ENCODE measurements at places on chromosomes 16 and 17.

DNA sequence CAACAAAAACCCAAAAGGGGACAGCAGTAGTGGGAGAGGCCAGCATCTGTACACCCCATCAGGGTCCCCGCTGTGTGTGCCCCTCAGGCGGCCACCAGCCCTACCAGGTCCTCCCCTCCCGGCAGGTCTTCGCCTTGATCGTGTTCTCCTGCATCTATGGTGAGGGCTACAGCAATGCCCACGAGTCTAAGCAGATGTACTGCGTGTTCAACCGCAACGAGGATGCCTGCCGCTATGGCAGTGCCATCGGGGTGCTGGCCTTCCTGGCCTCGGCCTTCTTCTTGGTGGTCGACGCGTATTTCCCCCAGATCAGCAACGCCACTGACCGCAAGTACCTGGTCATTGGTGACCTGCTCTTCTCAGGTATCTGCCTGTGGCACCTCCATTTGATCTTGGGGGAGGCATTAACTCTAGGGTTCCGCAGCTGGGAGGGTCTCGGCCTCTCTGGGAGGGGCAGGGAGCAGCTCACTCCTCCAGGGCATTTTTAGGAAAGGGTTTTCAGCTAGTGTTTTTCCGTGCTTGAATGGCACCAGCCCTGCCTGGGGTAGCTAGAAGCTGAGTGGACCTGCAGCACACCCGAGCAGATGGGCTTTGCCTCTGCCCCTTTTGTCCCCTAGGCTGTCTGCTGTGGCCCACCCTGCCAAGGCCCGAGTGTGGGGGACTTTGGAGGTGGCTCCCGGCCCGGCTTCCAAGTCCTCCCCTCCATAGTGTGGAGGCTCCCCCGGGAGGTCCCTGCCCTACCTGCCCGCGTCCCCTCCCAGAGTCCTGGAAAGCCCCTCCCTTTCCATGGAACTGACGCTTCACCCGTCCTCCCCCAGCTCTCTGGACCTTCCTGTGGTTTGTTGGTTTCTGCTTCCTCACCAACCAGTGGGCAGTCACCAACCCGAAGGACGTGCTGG lies 2.6 kb downstream of the SYNGR2 start:
- no peak for DNase-seq
- peaks cover 68% of the 10 kb centered on the region for H3K4me1 ChIP-seq
- H3K36me3 ChIP-seq: peaks cover 51% of the 10 kb centered on the region
- no peak overlapping the region for H3K27ac ChIP-seq
- no peaks in the 10 kb centered on the region for H3K27me3 ChIP-seq

DNA sequence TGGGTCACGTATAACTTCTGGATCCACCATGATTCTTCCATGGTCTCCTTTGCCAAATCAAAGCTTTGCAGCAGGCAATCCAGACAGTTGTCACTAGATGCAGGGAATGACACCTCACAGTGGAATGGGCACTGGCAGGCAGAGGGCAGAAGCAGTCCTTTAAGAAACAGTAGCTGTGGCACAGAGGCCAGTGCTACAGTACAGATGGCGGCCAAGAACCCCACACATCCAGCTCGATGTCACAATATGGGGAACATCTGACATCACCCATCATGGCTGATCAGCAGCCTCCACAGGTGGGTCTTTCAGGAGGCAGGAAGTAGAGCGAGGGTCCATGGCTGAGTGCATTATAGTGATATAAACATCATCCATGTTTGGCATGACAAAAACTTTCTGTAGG lies 18.8 kb upstream of the ERN1 start:
- no peak overlapping the region for H3K4me3 ChIP-seq
- no peak overlapping the region for H3K27ac ChIP-seq
- H3K27me3 ChIP-seq: no peaks in the 10 kb centered on the region
- H3K36me3 ChIP-seq: peaks cover 40% of the 10 kb centered on the region

DNA sequence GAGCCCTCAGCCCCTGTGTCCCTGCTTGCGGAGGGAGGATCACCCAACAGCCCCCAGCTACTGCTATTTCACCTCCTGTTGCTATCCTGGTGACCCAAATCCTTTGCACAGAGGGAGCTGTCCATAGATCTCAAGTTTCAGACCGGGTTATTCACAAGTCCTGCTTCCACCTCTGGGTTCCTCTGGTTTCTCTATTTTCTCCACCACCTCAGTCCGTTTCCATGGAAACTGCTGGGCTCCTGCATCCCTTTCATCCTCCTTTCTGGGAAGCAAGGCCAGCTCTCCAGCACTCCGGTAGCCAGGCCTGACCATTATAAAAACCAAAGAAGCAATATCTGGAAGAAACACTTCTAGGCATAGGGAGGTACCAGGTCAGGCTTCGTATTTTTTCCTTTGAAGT lies 4.8 kb upstream of the CALB2 start:
- no peaks in the 10 kb centered on the region for H3K36me3 ChIP-seq
- H3K27me3 ChIP-seq: peaks cover 16% of the 10 kb centered on the region
- DNase-seq: no peak
- no peak overlapping the region for H3K27ac ChIP-seq
- no peak overlapping the region for H3K4me3 ChIP-seq

DNA sequence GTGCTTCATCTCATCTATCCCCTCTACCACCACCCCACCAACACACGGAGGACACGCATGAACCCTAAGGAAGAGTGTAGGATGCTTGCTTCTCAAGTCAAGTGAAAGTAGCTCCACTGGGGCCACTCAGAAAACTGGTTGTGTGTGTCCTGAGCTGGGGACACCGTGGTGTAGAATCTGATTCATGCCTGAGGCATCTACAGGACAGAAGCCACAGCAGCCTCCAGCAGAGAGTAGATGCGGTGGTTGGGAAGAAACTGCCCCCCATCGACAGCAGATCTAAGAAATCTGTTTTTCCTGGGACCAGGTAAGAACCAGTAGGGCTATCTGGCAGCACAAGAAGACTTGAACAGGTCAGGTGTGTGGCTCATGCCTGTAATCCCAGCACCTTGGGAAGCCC lies 51.9 kb upstream of the HLF start:
- DNase-seq: no peak
- H3K4me3 ChIP-seq: no peak overlapping the region
- H3K36me3 ChIP-seq: no peaks in the 10 kb centered on the region
- H3K27me3 ChIP-seq: no peaks in the 10 kb centered on the region

GRCh38 chr16:86990451-86990850 lies 326.7 kb downstream of the C16orf95 start:
- H3K27ac ChIP-seq: no peak overlapping the region
- no peaks in the 10 kb centered on the region for H3K4me1 ChIP-seq
- DNase-seq: no peak

- H3K36me3 ChIP-seq: no peaks in the 10 kb centered on the region
- H3K4me3 ChIP-seq: no peak overlapping the region
- no peak for DNase-seq
- H3K27ac ChIP-seq: no peak overlapping the region
- H3K27me3 ChIP-seq: no peaks in the 10 kb centered on the region
- H3K4me1 ChIP-seq: no peaks in the 10 kb centered on the region
Observed at GRCh38 chr16:76265434-76266045, 11.7 kb upstream of the CNTNAP4 start.

- no peak overlapping the region for H3K4me3 ChIP-seq
- peaks cover 8% of the 10 kb centered on the region for H3K4me1 ChIP-seq
- DNase-seq: peak; percentile 48
- no peaks in the 10 kb centered on the region for H3K36me3 ChIP-seq
Observed at GRCh38 chr17:9228408-9229159, 207.3 kb downstream of the NTN1 start.

- no peaks in the 10 kb centered on the region for H3K27me3 ChIP-seq
- H3K4me1 ChIP-seq: no peaks in the 10 kb centered on the region
- H3K27ac ChIP-seq: no peak overlapping the region
- DNase-seq: no peak
- no peaks in the 10 kb centered on the region for H3K36me3 ChIP-seq
Observed at GRCh38 chr17:71919896-71920295, 200.9 kb upstream of the SOX9 start.

DNA sequence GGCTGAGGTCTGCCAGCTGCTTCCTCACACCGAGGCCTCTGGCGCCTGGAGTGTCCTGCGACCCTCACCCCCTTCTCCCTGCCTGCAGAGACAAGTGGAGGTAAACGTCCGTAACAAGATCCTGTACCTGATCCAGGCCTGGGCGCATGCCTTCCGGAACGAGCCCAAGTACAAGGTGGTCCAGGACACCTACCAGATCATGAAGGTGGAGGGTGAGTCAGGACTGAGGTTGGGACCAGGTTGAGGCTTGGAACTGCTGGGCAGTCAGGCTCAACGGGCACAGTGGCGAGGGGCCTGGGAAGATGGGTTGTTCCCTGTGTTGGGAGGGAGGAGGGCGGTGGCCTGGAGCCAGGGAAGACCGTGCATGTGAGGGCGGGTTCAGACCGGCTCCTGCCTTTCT lies 4.8 kb downstream of the HGS start:
- H3K27ac ChIP-seq: no peak overlapping the region
- H3K27me3 ChIP-seq: no peaks in the 10 kb centered on the region
- H3K4me1 ChIP-seq: peaks cover 14% of the 10 kb centered on the region
- no peak overlapping the region for H3K4me3 ChIP-seq
- peaks cover 78% of the 10 kb centered on the region for H3K36me3 ChIP-seq
- DNase-seq: no peak

- no peaks in the 10 kb centered on the region for H3K27me3 ChIP-seq
- no peak overlapping the region for H3K4me3 ChIP-seq
- H3K4me1 ChIP-seq: no peaks in the 10 kb centered on the region
Observed at GRCh38 chr17:5870231-5870953, 199.8 kb upstream of the WSCD1 start.

DNA sequence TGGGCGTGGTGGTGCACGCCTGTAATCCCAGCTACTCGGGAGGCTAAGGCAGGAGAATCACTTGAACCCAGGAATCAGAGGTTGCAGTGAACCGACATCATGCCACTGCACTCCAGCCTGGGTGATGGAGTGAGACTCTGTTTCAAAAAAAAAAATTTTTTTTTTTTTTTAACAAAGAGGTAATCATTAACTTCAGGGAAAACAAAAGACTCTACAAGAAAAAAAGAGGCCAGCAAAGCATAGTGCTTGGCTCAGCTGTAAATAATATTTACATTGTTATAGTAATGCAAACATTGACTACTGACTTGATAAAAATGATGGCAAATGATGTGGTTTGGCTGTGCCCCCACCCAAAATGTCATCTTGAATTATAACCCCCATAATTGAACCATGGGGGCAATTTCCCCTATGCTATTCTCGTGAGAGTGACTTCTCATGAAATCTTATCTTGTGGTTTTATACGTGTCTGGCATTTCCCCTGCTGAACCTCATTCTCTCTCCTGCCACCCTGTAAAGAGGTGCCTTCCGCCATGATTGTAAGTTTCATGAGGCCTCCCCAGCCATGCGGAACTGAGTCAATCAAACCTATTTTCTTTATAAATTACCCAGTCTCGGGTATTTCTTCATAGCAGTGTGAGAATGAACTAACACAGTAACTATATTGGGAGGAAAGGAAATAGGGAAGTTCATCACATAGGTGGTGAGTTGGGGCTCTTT lies 12.7 kb upstream of the SSTR2 start:
- no peak overlapping the region for H3K4me3 ChIP-seq
- no peaks in the 10 kb centered on the region for H3K27me3 ChIP-seq
- peak overlapping the region; percentile 21 for H3K27ac ChIP-seq
- peaks cover 15% of the 10 kb centered on the region for H3K4me1 ChIP-seq
- H3K36me3 ChIP-seq: no peaks in the 10 kb centered on the region

- no peaks in the 10 kb centered on the region for H3K36me3 ChIP-seq
- no peaks in the 10 kb centered on the region for H3K4me1 ChIP-seq
- H3K27me3 ChIP-seq: no peaks in the 10 kb centered on the region
Observed at GRCh38 chr16:77590707-77591106, 131.6 kb upstream of the NUDT7 start.

- H3K27ac ChIP-seq: no peak overlapping the region
- no peaks in the 10 kb centered on the region for H3K36me3 ChIP-seq
- H3K4me3 ChIP-seq: no peak overlapping the region
- no peaks in the 10 kb centered on the region for H3K27me3 ChIP-seq
Observed at GRCh38 chr16:81816793-81817210, 37.7 kb downstream of the PLCG2 start.

- peaks cover 31% of the 10 kb centered on the region for H3K27me3 ChIP-seq
- H3K36me3 ChIP-seq: no peaks in the 10 kb centered on the region
- H3K4me3 ChIP-seq: peak within 1 kb of the TSS; percentile 97
- peak; percentile 74 for DNase-seq
Observed at GRCh38 chr17:48997103-48997826, at the start of gene IGF2BP1. Gene IGF2BP1 (plus strand): TSS chr17:48997385. CDS start chr17:48997746, 361 bp downstream.

DNA sequence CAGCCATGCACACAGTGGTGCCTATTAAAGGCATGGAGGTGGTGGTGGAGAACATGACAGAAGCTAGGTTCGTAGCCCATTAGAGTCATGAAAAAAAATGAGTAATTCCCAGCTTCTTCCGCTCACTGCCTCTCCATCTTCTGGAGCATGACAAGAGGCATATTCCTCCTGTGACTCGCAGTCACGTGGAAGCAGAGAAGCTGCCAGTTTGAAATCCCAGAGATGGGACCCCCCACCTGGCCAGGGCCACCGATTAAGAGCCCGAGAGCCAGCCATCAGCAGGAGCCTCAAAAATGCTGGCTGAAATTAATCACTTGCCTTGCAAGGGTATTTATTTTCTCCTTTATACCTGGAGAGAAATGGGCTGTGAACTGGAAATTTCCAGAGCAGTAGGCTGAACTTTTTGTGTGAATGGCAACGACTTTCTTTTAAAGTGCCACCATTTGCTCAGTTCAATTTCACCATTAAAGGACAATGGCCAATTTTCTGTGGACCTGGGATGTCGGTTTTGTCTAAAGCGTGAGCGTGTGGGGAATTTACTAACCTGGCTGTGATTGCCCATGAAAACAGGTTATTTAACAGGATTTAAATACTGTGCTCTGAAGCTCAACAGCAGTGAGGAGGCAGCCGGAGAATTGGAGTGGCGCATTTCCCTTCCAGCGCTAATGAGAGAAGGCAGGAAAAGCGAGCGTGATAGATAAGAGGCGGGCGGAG lies 189.7 kb upstream of the SDK2 start:
- no peaks in the 10 kb centered on the region for H3K4me1 ChIP-seq
- peaks cover 15% of the 10 kb centered on the region for H3K27me3 ChIP-seq
- no peak overlapping the region for H3K4me3 ChIP-seq
- no peaks in the 10 kb centered on the region for H3K36me3 ChIP-seq
- DNase-seq: no peak
- H3K27ac ChIP-seq: no peak overlapping the region

DNA sequence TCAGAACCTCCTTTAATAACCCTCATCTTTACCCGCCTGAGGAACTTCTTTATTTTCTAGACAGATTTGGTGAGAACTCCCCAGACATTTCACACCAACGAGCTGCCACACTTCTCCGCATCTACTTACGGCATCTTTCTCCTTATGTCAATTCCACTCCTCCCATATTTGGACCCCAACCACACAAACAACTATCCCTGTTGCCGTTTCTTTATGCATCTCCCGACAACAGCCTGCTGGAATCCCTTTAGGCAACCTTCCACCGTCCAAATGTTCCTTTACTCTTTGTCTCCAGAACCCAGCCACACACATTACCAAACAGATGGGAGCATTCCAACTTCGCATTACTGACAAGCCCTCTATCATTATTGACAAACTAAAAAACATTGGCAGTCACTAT lies 8.8 kb upstream of the ENDOV start:
- no peak for DNase-seq
- H3K27ac ChIP-seq: no peak overlapping the region
- no peak overlapping the region for H3K4me3 ChIP-seq
- no peaks in the 10 kb centered on the region for H3K27me3 ChIP-seq
- peaks cover 6% of the 10 kb centered on the region for H3K4me1 ChIP-seq

- DNase-seq: peak; percentile 41
- H3K27me3 ChIP-seq: peaks cover 18% of the 10 kb centered on the region
- H3K36me3 ChIP-seq: no peaks in the 10 kb centered on the region
- H3K4me3 ChIP-seq: no peak overlapping the region
Observed at GRCh38 chr17:50630524-50631194, 4.0 kb upstream of the ABCC3 start.

Measured in large intestine (tissue), 12 donors.